GM23338 (cell line): ENCODE measurements at places on chromosomes 2 and 18.

GRCh38 chr2:80499095-80499494, 194.5 kb upstream of the LRRTM1 start:
- no peaks in the 10 kb centered on the region for H3K36me3 ChIP-seq
- no peaks in the 10 kb centered on the region for H3K4me1 ChIP-seq
- H3K27ac ChIP-seq, result no peak overlapping the region

DNA sequence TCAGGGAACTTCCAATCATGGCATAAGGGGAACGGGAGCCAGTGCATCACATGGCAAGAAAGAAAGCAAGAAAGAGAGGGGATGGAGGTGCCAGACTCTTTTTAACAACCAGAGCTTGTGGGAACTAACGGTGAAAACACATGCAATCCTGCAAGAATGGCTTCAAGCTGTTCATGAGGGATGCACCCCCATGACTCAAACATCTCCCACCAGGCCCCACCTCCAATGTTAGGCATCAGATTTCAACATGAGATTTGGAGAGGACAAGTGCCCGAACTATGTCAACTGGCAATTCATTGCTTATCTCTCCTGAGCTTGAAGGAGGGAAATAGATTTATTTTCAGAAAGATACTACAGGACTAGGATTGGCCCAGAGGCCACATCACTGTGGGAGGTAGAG, 270.0 kb downstream of the SLC4A3 start:
- H3K27me3 ChIP-seq, result no peaks in the 10 kb centered on the region
- no peaks in the 10 kb centered on the region for H3K36me3 ChIP-seq

DNA sequence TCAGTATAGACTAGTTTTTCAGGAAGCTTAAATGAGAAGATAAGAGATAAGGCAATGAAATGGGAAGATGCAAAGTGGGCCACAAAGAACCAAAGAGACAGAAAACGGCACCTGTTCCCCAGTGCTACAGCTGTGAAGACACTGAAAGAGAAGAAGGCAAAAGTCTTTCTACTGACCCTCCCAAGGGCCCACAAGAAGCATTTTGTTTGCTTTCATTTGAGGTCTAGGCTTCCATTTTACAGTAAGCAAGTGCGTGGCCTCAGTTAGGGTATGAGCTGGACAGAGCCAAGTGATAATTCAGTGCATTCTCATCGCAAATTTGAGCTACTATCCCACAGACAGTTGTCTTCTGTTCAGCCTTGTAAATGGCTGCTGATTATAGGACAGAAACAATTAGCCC, 53.4 kb upstream of the STK17B start:
- H3K36me3 ChIP-seq, result no peaks in the 10 kb centered on the region
- H3K27ac ChIP-seq, result no peak overlapping the region
- no peak overlapping the region for H3K4me3 ChIP-seq
- DNase-seq, result no peak
- H3K27me3 ChIP-seq, result no peaks in the 10 kb centered on the region

GRCh38 chr2:145190031-145190703, 670.2 kb upstream of the ZEB2 start:
- no peaks in the 10 kb centered on the region for H3K27me3 ChIP-seq
- no peak overlapping the region for H3K27ac ChIP-seq
- no peak overlapping the region for H3K4me3 ChIP-seq
- DNase-seq, result no peak
- H3K36me3 ChIP-seq, result no peaks in the 10 kb centered on the region
- peaks cover 15% of the 10 kb centered on the region for H3K4me1 ChIP-seq

GRCh38 chr2:241868661-241869081, 858 bp upstream of the RTP5 start:
- H3K27me3 ChIP-seq, result no peaks in the 10 kb centered on the region
- H3K4me1 ChIP-seq, result no peaks in the 10 kb centered on the region
- H3K27ac ChIP-seq, result no peak overlapping the region
- no peaks in the 10 kb centered on the region for H3K36me3 ChIP-seq
- H3K4me3 ChIP-seq, result no peak overlapping the region
- DNase-seq, result no peak

- H3K4me1 ChIP-seq, result peaks cover 5% of the 10 kb centered on the region; the same call in 1 of the 2 replicates
- no peaks in the 10 kb centered on the region for H3K36me3 ChIP-seq
- no peaks in the 10 kb centered on the region for H3K27me3 ChIP-seq
- no peak for DNase-seq
- no peak overlapping the region for H3K27ac ChIP-seq
- H3K4me3 ChIP-seq, result no peak overlapping the region
These were observed 143.6 kb downstream of the WDPCP start for GRCh38 chr2:63444565-63445288.

- no peak for DNase-seq
- H3K4me1 ChIP-seq, result no peaks in the 10 kb centered on the region
- no peak overlapping the region for H3K4me3 ChIP-seq
- H3K36me3 ChIP-seq, result peaks cover 9% of the 10 kb centered on the region; the same call in 1 of the 2 replicates
- no peaks in the 10 kb centered on the region for H3K27me3 ChIP-seq
These were observed 17.3 kb downstream of the PIK3C3 start for GRCh38 chr18:41972067-41972925.

DNA sequence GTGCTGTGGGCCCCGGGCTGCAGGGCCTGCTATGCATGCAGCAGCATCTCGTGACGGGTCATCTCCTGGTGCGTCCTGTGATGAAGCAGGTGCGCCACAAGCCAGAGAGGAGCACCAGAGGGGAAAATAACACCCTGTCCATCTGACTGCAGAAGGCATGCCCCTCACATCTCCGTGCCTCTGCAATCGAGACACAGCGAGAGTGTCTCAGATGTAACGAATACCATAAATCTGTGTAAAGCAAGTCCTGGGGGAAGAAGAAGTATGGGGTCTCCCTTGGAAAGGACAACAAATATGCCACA, 137.5 kb downstream of the PTGR3 start:
- no peaks in the 10 kb centered on the region for H3K27me3 ChIP-seq
- no peak overlapping the region for H3K4me3 ChIP-seq
- H3K27ac ChIP-seq, result no peak overlapping the region
- H3K4me1 ChIP-seq, result no peaks in the 10 kb centered on the region
- no peak for DNase-seq

GRCh38 chr18:63951302-63951705, 2.2 kb downstream of the HMSD start:
- H3K27me3 ChIP-seq, result peaks cover 14% of the 10 kb centered on the region; the same call in 1 of the 2 replicates
- DNase-seq, result no peak

DNA sequence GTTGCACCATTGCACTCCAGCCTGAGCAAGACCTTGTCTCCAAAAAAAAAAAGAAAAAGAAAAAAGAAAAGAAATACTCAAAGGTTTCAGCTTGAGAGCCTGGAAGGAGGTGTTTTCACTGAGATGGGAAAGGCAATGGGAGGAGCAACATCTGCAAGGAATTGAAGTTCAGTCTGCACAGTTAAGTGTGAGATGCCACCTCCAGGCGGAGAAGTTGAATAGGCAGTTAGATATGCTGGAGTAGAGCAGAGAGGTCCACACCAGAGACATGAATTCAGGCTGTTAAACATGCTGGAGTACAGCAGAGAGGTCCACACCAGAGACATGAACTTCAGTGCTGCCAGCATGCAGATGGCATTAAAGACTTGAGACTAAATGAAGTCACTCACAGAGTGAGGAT, 41.4 kb upstream of the DTNB start:
- no peak overlapping the region for H3K27ac ChIP-seq
- no peaks in the 10 kb centered on the region for H3K36me3 ChIP-seq
- peak; percentile 37 for DNase-seq
- no peaks in the 10 kb centered on the region for H3K27me3 ChIP-seq
- H3K4me1 ChIP-seq, result no peaks in the 10 kb centered on the region

DNA sequence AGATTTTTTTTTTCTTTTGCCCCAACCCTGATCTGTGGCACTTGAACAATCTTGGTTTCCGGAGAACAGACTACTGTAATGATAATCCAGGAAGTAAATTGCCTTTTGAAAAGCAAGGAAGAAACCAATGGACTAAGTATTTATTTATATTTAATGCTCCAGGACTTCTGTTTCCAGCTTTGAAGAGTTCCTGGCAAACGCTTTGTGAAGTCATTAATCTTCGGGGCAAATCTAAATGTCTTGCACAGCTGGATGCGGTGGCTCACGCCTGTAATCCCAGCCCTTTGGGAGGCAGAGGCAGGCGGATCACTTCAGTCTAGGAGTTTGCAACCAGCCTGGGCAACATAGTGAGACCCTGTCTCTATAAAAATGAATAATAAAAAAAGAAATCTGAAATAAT, 135.1 kb upstream of the GATA6 start:
- no peaks in the 10 kb centered on the region for H3K27me3 ChIP-seq
- DNase-seq, result no peak
- no peak overlapping the region for H3K27ac ChIP-seq
- no peak overlapping the region for H3K4me3 ChIP-seq
- no peaks in the 10 kb centered on the region for H3K36me3 ChIP-seq

DNA sequence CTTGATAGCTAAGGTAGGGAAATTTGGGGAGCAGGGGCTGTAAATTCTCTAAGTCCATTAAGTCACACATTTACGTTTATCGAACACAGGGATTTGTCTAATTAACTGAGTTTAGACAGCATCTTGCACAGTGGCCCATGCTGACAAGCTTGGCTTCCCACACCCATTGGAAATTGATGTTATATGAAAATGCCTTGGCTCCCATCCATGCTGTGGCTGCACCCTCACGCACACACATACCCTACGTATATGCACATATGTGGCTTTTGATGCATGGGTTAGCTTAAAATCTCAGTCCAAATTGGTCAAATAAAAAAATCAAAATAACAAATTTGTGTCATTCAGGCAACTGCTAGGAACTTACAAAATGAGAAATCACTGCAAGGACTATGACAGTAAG, 37.8 kb downstream of the SEC11C start:
- H3K27ac ChIP-seq, result no peak overlapping the region
- no peaks in the 10 kb centered on the region for H3K36me3 ChIP-seq
- H3K4me3 ChIP-seq, result no peak overlapping the region
- H3K4me1 ChIP-seq, result no peaks in the 10 kb centered on the region
- no peaks in the 10 kb centered on the region for H3K27me3 ChIP-seq
